ENCODE measurements at places on chromosomes 6 and 20. TPM values are rescaled to one million over a fixed set of nuclear protein-coding genes. Genes with fewer than 3 reads are reported as not detected.

- no peak for DNase-seq
Measured at GRCh38 chr6:108123481-108123929, 42.3 kb upstream of the NR2E1 start.

DNA sequence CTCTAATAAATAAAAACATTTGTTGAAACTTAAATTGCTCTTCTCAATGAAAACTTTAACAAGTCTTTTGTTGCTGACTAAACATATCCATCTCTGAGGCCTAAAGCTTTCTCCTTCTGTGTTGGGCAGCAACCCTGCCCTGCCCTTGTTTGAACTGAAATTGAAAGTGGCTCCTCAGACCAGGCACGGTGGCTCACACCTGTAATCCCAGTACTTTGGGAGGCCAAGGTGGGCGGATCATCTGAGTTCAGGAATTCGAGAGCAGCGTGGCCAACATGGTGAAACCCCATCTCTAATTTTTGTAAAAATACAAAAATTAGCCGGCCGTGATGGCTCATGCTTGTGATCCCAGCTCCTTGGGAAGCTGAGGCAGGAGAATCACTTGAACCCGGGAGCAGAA, 29.2 kb upstream of the GNRH2 start:
- no peak for DNase-seq

DNA sequence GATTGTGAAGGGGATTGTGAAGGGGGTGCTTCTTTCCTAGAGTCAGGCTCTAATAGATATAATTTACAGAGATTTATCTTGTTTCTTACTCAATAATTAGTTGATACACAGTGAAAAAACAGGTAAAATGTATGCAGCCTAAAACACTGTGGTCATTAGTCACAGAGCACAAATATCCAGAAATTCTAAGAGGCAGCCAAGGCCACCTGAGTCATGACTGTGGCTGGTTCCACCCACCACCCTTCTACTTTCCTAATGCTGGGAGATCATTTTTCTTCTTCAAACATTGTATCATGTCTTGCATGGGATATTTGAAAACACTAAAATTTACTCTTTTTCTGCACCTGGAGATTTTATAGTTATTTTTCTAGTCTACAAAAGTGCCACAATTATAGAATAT, 181.6 kb downstream of the OTOR start:
- DNase-seq, result no peak

- no peak for DNase-seq
Measured at GRCh38 chr20:25309395-25310267, 61.7 kb downstream of the PYGB start.

DNA sequence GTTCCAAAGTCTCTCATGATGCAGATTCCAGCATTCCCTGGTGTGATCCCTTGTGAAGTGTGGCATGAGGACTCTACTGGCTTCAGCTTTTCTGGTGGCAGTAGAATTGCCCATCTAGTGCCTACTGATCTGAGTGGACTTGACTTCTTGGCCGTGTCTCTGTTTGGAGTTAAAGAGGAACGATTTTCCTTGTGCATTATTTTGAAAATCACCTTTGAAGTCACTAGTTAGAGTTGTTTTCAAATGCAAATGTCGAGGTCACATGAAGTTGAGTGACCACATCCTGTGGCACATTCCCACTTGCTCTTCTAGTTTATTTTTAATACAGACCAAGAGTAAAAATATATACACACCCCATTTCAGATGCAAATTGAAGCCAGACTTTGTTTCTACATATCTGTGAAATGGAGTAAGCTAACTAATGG, 270.7 kb upstream of the TAB2 start:
- peak; percentile 45 for DNase-seq

GRCh38 chr6:167977717-167978467, 19.6 kb upstream of the KIF25 start:
- DNase-seq, result no peak

Gene NKX2-4
- total RNA-seq, result not detected

Gene C6orf132
- total RNA-seq, result not detected

Gene PLCB4
- total RNA-seq, result not detected

Gene TREM1
- 0.55 TPM for total RNA-seq

Gene SIGLEC1
- 0.11 TPM for total RNA-seq

All from OCI-LY7 (cell line).